ENCODE measurements at places on chromosomes 2 and 18.
A peak's percentile ranks its signal among the peaks of the same experiment; 100 is the strongest.

GRCh38 chr18:76528477-76529432 is 33.7 kb upstream of the ZNF516 start:
- no peak for DNase-seq

- DNase-seq, result no peak
Measured at GRCh38 chr2:224155371-224155770, 116.3 kb upstream of the SERPINE2 start.

DNA sequence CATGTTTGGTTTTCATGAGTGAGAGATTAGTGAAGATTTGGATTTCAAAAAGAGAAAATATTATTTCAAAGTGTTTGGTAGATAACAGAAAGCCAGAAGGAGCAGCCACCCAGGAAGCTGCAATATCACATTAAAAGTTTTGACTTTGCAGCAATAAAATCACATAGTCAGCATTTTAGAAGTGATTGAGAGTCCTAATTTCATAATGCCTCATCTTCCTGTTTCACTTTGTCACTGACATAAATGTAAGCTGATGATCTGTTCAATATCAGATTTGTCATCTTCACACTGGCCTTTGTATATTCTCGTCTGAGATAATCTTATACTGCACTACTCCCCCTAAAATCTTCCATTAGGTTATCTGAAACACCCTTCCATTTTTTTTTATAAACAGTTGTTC is 690.5 kb downstream of the ADCYAP1 start:
- DNase-seq, result no peak

DNA sequence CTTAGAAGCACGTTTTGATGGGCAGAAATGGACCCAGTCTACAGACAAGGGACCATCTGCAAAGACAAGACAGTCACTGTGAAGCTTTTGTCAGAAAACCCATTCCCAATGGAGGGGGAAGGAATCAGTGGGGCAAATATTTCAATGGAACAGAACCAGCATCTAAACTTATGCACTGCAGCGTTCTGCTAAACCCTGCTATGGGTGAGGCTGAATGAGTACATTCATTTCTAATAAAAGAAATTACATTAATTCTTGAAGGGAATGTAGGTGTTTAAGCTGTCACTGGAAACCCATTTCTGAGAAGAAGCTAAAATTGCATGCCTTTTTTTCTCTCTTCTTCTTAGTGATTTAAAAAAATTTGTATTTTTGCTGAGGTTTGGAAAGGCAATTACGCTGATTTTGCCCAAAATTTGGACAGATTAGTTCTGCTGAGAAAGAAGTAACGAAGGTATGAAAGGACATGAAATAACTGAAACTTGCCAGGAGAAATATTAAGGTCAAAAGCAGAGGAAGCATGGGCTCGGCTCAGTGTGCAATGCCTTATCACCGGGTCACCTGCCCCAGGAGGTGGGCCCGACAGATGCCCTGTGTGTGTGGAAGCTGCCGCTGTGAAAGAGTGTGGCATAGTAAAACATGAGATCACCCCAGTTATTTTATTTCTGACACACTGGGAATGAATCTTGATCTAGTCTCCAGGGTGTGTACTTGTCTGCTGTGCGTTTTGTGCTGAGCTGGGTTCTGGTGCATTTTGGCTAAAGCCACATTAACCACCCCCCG is 24.2 kb downstream of the SH3RF3 start:
- DNase-seq, result no peak

GRCh38 chr2:170733798-170734600 is 18.9 kb downstream of the SP5 start:
- no peak for DNase-seq

- peak; percentile 44 for DNase-seq
Measured at GRCh38 chr2:144331674-144332355, 188.1 kb downstream of the ZEB2 start.

GRCh38 chr18:9803698-9804516 is 81.9 kb upstream of the TXNDC2 start:
- no peak for DNase-seq

DNA sequence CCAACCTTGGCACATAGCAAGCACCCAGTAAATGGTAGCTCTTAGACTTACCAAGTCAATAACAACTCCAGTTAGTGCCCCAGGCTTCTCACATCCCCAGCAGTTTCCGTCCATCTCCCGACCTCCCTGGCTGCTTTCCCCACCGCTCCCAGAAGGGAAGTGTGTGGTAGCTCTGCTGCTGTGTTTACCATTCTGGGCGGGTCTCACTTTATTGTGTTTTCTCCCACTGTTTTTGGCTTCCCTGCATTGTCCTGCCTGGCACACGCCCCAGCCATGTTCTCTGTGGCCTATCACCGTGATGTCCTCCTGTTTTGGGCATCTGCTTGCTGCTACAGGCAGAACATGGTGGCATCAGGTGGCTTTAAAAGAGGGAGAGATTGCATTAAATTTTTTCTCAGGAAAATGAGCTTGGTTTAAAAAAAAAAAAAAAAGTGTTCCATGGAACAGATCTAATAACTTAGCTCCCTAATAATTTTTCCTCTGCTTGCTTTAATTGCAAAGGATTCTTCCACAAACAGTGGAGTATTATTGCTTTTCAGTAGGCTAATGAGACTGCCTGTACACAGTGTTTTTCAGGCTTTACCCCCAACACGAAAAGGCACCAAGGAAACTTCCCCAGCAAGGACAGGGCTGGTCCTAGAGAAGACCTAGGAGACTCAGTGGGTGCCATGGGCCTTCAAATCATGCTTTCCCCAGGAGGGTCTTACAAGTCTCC is 8.0 kb upstream of the COX7A2L start:
- no peak for DNase-seq
